ENCODE measurements at places on chromosomes 11 and 22. TPM values are rescaled to one million over a fixed set of nuclear protein-coding genes. Genes with fewer than 3 reads are reported as not detected.

Gene DGCR6
- 6.4 TPM for total RNA-seq

Gene OR56B4
- total RNA-seq: not detected

Gene MYBPC3
- not detected for total RNA-seq

Gene OR56A1
- total RNA-seq: 0.25 TPM

Gene OR51B5
- 0.74 TPM for total RNA-seq

Gene FGF3
- total RNA-seq: not detected

Gene CDCA5
- 2.0 TPM for total RNA-seq

Gene KLHL35
- total RNA-seq: 16.0 TPM

Gene PRG3
- not detected for total RNA-seq

Gene SCT
- total RNA-seq: not detected

Gene CHCHD10
- total RNA-seq: 5.4 TPM

Gene APBB1
- total RNA-seq: 202 TPM

Gene SLC35E4
- 3.9 TPM for total RNA-seq

Gene CYP2D6
- total RNA-seq: 2.0 TPM

Gene TRPM5
- not detected for total RNA-seq

Gene NPAS4
- 10.1 TPM for total RNA-seq

Gene BTG4
- not detected for total RNA-seq

Gene OR51E1
- total RNA-seq: 0.25 TPM

Gene C11orf86
- not detected for total RNA-seq

Gene BBOX1
- total RNA-seq: 4.2 TPM

Gene TTLL8
- not detected for total RNA-seq

Gene EIF4G2
- total RNA-seq: 870 TPM

Gene C11orf16
- total RNA-seq: 0.25 TPM

Gene QSER1
- 53.8 TPM for total RNA-seq

Gene TSKU
- total RNA-seq: 6.4 TPM

Gene OR4A16
- total RNA-seq: not detected

Gene APOA4
- total RNA-seq: not detected

Gene CYB5R2
- 2.2 TPM for total RNA-seq

Gene FGF4
- total RNA-seq: not detected

Gene CST6
- total RNA-seq: not detected

Gene MISFA
- total RNA-seq: 0.74 TPM

Gene MMP13
- 0.25 TPM for total RNA-seq

Gene SCO2
- 0.98 TPM for total RNA-seq

Gene OR2AG1
- total RNA-seq: not detected

Gene GP1BB
- 24.8 TPM for total RNA-seq

All from temporal lobe (tissue), 4 donors.